ENCODE measurements at places on chromosomes 7 and 10. TPM values are rescaled to one million over a fixed set of nuclear protein-coding genes. Genes with fewer than 3 reads are reported as not detected.

The AUTS2 gene
- 36.5 TPM for total RNA-seq

The COG5 gene
- total RNA-seq: 56.4 TPM

The CCL26 gene
- 0.84 TPM for total RNA-seq

The RAMP3 gene
- total RNA-seq: 9.0 TPM

The SUPV3L1 gene
- total RNA-seq: 23.7 TPM

The FLNC gene
- total RNA-seq: 267 TPM

The TAS2R4 gene
- total RNA-seq: 1.1 TPM

The CLEC5A gene
- 0.41 TPM for total RNA-seq

The ITIH2 gene
- not detected for total RNA-seq

The FBXL13 gene
- total RNA-seq: 0.78 TPM

The CALHM1 gene
- total RNA-seq: not detected

The TMEM184A gene
- 87.9 TPM for total RNA-seq

The CAPZA2 gene
- 161 TPM for total RNA-seq

The ZNF487 gene
- 7.6 TPM for total RNA-seq

The KIF11 gene
- total RNA-seq: 3.2 TPM

The GDF10 gene
- 3.2 TPM for total RNA-seq

The CCDC172 gene
- not detected for total RNA-seq

The TUBAL3 gene
- 38.7 TPM for total RNA-seq

The PRPS1L1 gene
- not detected for total RNA-seq

The UNCX gene
- not detected for total RNA-seq

The DGKB gene
- 0.19 TPM for total RNA-seq

The BEND7 gene
- 33.4 TPM for total RNA-seq

The PAPOLB gene
- not detected for total RNA-seq

The SMKR1 gene
- not detected for total RNA-seq

The CALHM3 gene
- total RNA-seq: not detected

The FAM221A gene
- 13.4 TPM for total RNA-seq

The C10orf71 gene
- not detected for total RNA-seq

The TMEM72 gene
- total RNA-seq: 40.6 TPM

The SEMA3E gene
- total RNA-seq: 5.8 TPM

The CDH23 gene
- 3.6 TPM for total RNA-seq

The SMO gene
- 2.2 TPM for total RNA-seq

The ARMS2 gene
- not detected for total RNA-seq

The OR6V1 gene
- not detected for total RNA-seq

The OR2A1 gene
- not detected for total RNA-seq

The ABLIM1 gene
- total RNA-seq: 122 TPM

The TSPAN15 gene
- 118 TPM for total RNA-seq
